GM12878 (cell line): ENCODE measurements at places on chromosomes 6 and 20.

- DNase-seq, result no peak
These were observed 134.2 kb downstream of the MRPL14 start for GRCh38 chr6:43992783-43993644.

DNA sequence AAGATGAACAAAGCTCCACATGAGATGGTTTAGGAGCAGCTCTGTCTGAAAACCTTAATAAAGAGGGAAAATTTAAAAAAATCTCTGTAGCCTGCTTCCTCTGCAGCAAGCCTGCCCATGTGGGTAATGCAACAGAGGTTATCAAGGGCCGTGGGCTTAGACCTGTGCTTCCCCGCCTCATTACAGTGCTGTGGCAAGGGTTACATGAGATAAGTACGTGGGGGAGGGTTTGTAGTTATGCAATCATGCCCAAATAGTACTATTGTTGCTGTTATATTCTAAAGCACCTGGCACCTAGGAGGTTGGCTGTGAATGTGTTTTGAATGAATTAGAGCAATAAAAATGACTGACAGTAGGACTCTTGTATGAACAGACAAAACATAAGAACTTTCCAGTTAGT lies 68.3 kb downstream of the PKHD1 start:
- no peak for DNase-seq

DNA sequence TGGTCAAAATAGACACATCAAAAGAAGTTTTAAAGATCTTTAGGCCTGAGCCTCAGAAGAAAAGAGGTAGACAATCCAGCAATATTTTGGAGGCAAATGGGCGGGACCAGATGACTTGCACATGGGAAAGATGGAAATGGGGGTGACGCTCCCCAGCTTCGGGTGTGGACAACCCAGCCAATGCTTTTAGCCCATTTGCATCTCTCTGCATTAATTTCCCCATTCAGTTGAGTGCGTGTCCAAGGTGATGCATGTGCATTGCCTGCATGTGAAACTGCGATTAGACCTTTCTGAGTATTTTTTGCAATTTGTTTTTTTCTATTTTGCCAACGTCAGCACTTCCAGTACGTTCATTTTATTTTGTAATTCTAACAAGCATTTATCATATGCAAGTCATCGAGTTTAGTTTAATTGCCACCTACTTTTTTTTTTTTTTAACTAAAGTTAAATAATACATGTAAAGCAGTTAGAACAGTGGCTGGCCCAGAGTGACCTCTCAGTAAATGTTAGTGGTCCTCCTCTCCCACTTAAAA lies 24.2 kb downstream of the PDRG1 start:
- no peak for DNase-seq

DNA sequence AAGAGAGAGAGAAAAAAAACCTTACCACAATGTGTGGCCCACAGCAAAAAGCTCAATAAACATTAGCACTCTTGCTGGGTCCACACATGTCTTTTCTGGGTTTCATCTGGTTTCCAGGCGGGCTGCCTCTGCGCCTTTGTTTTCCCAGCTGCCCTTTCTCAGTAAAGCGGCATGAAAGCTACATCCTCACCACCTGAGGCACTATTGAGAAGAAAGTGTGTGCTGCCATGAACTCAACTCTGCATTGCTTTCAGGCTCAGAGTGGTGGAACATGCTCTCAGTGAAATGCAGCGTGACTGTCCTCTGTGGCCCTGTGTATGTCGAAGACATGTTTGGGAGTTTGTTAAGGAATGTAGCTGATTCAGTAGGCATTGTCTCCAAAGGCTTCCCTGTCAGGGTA lies 102.3 kb downstream of the LYRM2 start:
- no peak for DNase-seq

DNA sequence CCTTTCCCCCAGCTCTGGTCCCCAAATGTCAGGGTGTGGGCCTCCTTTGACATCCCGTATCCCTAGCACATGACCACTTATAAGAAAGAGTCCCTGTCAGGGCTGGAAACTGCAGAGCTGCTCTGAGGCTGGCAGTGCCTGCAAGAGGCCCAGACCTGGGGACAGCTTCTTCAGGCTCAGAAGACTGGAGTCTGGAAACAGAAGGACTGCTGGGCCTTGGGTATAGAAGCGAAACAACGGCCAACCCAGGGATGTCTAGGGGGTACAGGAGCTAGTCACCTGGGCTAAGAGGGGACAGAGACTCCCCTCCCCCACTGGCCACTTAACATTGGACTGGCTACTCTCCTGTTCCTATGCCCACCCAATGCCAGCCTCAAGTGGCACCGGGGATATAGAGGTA lies 4.7 kb downstream of the SCUBE3 start:
- no peak for DNase-seq

- no peak for DNase-seq
These were observed 71.9 kb downstream of the MDGA1 start for GRCh38 chr6:37625591-37626374.

- DNase-seq, result no peak
These were observed 339.5 kb upstream of the HSF2 start for GRCh38 chr6:122059918-122060317.

- DNase-seq, result no peak
These were observed 98.1 kb downstream of the RALGAPA2 start for GRCh38 chr20:20614391-20614790.

DNA sequence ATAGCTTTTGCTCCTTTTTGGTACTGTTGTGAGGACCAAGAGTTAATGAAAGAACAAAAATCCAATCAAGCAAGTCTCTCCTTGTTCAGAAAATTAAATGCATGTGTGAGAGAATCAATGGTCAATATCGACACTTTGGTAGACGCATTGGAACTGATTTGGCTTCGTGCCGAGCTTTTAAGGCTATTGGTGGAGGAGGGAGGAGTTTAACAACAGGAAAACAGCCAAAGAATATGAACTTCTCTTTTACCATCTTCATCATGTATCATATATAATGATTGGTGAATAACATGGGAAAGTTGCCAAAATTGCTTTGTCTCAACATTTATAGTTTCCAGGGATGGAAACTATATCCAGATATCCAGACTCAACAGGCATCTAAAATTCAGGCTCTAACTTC lies 266.5 kb upstream of the CITED2 start:
- DNase-seq, result no peak
